ENCODE measurements at places on chromosomes 2 and 18.

- no peak for DNase-seq
Observed at GRCh38 chr2:234669621-234670020, 172.7 kb upstream of the ARL4C start.

DNA sequence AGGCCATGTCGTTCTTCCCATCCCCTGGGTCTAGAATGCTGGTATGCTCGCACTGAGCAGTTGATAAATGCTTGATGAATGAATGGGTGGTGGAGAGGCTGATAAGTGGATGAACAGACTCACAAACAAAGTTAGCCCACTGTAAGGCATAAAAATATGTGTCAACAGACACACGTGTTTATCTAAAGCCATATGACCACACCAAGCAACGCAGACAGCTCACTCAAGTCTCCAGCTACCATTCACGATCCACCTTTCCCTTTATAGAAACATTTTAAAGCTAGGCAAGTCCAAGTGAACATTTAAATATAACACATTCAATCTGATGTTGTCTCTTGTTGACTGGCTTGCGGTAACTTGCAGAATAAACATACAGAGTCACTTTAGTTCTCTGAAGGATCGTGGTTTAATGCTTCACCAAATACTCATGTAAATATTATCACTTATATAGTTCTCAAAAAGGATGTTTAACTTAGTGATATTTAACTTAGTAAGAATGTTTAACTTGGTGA is 105.5 kb downstream of the NOL10 start:
- DNase-seq, result no peak

DNA sequence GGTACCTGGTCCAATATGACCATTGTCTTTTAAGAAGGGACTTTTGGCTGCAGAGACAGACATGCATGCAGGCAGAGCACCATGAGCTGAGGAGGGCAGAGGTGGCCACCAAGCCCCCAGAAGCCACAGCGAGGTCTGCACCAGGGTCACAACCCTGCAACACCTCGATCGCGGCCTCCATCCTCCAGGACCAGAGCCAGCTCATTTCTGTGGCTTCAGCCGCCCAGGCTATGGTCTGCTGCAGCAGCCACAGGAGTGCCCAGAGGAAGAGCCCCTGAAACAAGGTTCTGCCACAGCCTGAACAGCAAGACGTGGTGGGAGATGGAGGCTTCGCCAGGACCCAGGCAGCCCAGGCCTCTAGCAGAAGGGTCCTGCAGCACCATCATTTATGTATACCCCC is 53.9 kb downstream of the ANKMY1 start:
- DNase-seq, result no peak

GRCh38 chr2:203346612-203347011 is 18.4 kb downstream of the ABI2 start:
- DNase-seq, result no peak

DNA sequence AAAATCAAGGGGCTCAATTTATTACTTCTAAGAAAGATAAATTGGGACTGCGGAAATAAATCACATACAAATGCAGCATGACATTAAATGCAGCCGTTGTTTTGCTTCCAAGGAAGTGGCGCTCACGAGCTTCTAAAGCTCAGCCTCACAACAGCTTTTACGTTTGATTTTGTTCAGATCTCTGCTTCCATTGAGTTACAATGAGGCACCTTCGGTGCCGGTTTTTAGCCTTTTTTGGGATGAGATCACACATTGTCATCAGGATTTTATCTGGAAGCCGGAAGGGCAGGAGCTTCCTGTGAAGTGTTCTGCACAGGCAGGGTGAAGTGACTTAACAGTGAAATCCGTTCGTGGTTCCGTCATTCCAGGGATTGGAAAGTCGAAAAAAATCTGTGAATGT is 209.8 kb downstream of the DCDC2C start:
- DNase-seq, result no peak

All from stimulated activated CD4-positive, alpha-beta T cell treated with anti-CD3 and anti-CD28 coated beads, Interleukin-12 subunit alpha, Interleukin-12 subunit beta, amount 100 ng/mL, for 48 hours (primary cell).